ENCODE measurements at places on chromosomes 7 and 10. TPM values are rescaled to one million over a fixed set of nuclear protein-coding genes. Genes with fewer than 3 reads are reported as not detected.

DNA sequence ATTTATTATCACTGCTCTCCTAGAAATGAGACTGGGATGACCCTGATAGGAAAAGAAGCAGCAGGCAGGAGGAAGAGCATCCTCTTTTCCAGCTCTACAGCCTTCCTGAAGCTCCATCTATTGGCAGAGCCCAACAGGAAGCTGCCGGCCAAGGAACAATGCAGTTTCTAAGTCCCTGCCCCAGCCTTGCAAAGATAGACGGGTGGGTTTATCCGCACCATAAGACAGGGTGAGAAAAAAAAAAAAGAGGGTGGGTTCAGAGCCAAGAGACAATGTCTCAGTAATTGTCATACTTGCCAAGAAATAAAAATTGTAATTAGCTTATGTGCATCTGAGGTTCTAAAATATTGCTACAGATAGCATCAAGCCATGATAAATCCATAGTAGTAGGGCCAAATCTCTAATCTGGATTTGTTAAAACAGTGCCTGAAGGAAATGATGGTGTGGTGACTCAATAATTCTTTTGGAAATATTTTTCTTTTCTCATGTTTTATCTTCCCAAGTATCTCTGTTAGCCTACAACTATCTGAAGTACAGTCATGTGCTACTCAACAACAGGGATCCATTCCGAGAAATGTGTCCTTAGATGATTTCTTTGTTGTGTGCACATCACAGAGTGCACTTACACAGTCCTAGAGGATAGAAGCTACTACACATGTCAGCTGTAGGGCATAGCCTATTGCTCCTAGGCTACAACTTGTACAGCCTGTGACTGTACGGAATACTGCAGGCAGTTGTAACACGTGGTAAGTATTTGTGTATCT, 242.9 kb upstream of the CXCL12 start:
- no peak for DNase-seq

TMEM176A gene
- total RNA-seq = not detected

DNA sequence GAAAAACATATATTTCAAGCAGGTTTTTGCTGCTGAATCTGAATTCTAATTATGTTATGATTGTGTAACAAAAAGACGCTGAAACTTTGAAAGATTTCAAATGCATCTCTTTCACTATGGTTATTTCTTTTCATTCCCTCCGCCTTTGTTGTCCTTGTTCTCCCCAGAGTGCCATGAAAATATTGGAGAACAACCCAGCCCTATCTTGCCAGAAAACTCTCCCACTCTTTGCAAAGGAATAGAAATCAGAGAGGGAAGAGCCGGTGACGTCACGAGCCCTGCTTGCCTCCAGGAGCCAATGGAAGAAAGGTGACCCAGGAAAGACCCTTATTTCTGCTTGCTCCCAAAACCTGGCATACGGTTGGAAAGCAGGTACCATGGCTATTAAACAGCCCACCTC, 3.4 kb downstream of the GFRA1 start:
- DNase-seq = no peak

CLCN1 gene
- total RNA-seq = not detected

DNA sequence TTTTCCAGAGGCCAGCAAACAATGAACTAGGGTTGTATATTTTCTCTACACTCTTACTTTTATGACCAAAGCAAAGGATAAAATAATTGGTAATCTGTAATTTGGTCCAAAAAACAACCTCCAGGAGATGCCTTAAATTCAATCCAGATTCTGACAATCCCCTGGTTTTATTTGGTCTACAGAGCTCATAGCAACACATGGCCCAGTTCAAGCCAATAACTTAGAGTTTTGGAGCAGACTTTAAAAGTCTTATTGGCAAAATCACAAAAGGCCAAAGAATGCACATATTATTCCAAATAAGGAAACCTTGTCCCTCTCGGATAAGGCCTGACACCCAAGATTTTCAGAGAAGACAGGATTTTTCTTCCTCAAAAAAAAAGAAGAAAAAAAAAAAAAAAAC, 51.9 kb downstream of the SORBS1 start:
- DNase-seq = no peak

DNA sequence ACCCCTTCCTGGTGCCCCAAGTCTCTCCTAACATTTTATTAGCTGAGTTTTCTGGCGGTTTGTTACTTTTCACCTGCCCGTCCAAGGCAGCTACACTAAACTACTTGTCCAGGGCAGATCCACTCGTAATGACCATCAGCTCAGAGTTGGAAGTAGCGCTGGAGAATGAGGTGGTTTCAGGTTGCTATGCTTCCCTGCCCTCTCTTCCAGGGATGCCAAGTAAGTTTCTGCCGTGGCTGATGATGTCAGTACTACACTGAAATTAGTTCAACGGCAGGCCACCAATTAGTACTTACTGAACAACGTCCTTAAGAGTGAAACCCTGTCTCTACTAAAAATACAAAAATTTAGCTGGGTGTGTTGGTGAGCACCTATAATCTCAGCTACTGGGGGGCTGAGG, 55.2 kb downstream of the DIP2C start:
- no peak for DNase-seq

TUBAL3 gene
- not detected for total RNA-seq

DNA sequence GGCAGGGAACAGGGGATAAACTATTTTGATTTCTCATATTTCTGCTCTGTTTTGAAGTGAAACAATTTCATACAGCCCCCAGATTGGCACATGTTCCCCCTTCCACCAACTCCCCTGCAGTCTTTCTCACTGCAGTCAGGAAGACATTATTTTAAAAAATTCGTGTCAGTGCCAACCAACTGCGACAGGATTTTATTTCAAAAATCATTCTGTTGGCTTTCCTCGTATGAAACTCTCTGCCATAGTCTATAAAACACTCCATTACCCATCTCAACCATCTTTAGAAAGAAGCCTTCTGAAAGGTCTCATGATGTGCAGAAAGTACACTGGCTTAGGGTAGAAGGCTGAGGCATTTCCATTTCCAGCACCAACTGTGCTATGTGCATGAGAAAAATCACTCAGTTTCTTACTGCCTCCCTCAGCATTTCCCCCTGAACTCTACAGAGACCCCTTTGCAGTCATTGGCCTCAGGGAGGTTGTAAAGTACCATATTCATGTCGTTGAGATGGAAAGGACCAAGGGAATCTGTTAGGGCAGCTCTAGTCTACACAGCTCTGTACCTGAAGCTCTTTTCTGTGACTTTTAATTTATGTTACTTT, 46.9 kb downstream of the STEAP1B start:
- DNase-seq = no peak

LIPN gene
- not detected for total RNA-seq

DNA sequence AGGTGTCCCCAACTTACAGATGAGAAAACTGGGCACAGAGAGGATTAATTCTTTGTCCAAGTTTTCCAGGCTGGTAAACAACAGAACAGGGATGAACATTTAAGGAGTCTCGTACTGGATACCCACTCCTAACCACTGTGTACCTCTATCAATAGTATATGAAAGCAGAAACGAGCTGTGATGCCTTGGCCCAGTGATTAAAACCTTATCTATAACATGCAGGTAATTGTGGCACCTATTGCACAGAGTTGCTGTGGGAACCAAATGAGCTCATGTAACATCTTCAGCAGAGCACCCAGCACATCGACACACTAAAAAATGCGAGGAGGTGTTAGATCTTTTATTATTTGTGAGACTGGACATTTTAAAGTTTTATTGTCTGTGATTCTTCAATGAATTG, 1.6 kb downstream of the TMEM273 start:
- DNase-seq = no peak

CTAGE4 gene
- total RNA-seq = not detected

DNA sequence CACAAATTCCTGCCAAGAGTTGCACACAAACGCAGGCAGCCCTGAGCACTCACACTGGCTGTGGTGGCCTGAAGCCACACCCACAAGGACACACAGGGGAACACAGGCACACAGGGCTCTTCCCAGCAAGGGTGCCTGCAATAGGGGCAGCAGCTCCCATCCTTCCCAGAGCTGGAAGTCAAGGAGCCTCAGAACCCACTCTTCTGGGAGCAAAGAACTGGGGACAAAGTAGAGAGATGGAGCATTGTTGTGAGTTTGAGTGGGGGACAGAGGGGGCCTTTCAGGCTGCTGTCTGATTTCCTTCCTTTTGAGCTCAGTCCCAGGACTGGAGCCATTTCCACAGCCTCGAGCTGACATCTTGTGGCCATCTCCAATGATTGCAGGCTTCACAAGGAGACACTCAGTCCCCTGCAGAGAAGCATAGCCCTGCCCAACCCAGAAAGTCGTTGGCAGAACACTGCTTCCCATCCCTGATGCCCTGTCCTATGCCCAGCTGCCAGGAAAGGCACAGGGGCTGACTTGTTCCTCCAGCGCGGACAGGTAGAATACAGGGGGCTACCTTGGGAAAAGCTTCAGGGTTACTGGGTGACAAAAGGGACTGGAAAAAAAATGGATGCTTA, 34.4 kb upstream of the SLF2 start:
- peak; percentile 81 for DNase-seq

IDI2 gene
- total RNA-seq = 0.08 TPM

GRCh38 chr10:25226775-25227682, 52.2 kb downstream of the GPR158 start:
- peak; percentile 80 for DNase-seq

LRRC18 gene
- total RNA-seq = not detected

DNA sequence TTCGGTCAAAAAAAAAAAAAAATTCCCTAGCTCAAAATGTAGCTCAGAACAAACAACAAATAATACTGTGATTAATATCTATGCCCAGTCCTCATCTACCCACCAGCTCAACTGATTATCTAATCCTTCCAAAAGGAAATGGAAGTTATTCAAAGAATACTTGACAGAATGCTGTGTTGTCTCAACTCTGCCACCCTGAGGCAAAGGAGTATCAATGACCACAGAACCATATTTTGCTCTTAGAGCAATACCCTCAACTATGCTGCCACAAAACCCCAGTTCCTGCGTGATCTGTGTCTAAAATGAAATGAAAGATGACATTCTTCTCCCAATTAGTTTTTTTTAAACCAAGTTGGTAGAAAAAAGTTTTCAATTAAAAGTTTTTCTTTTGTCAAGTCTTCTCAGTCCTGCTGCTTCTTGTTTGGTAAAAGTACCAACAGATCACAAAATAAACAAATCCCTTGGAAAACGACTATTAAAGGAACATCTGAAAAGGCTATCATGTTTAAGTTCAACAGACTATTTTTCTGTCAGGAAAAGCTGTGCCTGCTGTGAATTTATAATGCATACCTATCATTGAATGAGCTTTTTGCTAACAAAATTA, 21.6 kb downstream of the RBM28 start:
- peak; percentile 91 for DNase-seq

NEUROD6 gene
- total RNA-seq = not detected

- DNase-seq = no peak
These were observed 140.3 kb upstream of the TCF7L2 start for GRCh38 chr10:112809736-112810135.

EIF3A gene
- 112 TPM for total RNA-seq

MAT1A gene
- total RNA-seq = 63.7 TPM

DNA sequence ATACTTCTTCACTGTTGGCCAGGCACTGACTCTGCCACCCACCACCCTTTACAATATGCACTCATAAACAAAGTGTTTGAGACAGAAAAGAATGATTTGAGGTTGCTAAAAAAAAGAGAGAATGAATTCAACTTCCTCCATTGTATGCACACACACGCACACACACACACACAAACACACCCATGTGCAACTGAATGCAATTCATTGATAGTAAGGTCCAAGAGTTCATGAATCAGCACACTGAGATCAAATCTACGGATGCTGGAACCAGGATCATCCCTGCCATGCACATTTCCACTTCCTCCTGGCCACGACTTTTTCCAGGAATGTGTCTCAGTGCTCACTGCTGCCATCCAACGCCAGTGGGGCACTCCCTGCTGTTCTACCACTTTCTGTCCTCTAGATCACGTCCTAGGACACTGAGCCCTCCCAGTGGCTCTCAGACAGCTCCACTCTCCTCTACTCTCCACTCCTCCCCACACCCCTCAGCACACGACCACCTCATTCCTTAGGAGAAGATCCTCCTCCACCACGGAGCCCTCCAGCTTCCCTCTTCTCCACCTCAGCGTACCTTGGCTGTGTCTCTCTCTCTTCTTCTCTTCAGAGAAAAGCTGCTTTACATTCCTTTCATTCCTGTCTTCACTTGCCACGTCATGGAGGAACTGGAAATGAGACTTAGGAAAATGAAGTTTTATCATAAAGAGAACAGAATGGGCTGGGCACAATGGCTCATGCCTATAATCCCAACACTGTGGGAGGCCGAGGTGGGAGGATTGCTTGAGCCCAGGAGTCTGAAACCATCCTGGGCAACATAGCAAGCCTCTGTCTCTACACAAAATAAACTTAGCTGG, 12.0 kb upstream of the TMEM213 start:
- DNase-seq = peak; percentile 77

PTF1A gene
- total RNA-seq = not detected

GRCh38 chr7:82382276-82382675, 61.3 kb downstream of the CACNA2D1 start:
- no peak for DNase-seq

- no peak for DNase-seq
These were observed 21.7 kb upstream of the BHLHA15 start for GRCh38 chr7:98189559-98189958.

DNA sequence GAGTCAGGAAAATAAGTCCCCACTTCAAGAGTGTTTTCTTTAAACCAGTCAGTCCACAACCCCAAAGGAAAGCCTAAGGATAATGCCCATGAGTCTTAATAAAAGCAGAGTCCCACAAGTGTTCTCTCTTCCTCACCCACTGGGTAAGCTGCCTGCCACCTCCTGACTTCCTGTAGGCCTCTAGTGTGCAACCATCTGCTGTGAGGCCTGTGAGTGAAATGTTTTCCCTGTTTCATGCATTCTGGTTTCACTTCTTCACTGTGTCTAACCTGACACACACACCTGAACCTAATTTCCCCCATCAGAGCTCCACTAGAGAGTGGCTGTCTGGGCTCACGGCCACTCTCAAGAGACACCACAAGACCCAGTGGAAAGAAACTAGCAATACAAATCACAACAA, 38.9 kb upstream of the GDF10 start:
- DNase-seq = no peak

DNA sequence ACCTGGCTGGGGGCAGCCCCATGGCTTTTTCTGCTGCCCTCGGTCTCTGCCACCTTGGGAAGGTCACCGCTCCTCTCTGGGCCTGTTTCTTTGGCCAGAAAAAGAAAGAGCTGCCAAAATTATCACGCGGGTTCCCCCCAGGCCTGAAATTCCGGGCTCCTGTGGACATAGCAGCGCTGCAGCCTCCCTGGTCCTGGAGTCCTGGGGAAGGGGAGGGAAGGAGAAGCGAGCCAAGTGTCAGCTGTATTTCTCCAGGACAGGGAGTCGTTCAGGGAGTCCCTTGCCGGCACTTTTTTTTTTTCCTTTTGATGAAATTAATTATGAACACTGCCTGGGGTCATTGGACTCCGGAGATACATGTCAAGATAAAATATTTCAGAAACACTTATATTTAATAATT, 152.3 kb upstream of the GPR26 start:
- no peak for DNase-seq
